ENCODE measurements at places on chromosomes 1 and 21.

GRCh38 chr21:43361493-43362296 lies 65.2 kb downstream of the SIK1 start:
- no peak for DNase-seq

DNA sequence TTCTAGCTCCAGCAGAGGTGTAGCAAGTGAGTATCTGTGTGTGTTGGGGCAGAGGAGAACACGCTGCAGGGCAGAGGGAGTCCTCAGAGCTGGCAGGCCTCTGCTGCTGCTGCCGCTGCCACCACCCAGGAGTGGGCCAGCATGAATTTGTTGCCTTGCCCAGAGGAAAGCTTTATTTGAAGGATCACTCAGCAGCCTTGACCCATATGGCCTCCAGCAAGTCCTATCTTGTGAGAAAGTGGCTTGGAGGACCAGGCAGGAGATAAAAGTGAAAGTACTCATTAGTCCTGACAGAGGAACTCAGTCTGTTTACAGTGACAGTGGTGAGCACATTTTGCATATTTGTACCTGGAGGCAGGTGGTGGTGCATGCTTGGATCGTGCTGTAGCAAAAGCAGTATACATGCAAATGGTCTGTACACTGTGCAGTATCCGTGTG lies 3.1 kb downstream of the TRAF5 start:
- DNase-seq, result no peak

GRCh38 chr1:2352341-2352896 lies 38.9 kb downstream of the MORN1 start:
- no peak for DNase-seq

DNA sequence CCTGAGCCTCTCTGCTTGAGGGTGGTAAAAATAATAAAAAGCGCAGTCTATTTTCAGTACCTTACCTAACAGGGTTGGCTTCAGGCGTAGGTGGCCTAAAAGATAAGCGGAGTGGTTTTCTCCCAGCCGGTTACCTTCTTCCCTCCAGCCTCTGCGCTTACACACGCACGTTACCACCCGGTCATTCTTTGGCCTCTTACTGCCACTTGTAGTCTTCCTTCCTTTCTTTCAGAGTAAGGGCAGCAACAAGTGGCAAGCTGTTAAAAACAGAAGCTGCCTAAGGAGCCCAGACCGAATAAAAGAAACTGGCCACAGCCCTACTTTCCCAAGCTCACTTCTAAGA lies 35.4 kb downstream of the CLCA1 start:
- DNase-seq, result no peak

DNA sequence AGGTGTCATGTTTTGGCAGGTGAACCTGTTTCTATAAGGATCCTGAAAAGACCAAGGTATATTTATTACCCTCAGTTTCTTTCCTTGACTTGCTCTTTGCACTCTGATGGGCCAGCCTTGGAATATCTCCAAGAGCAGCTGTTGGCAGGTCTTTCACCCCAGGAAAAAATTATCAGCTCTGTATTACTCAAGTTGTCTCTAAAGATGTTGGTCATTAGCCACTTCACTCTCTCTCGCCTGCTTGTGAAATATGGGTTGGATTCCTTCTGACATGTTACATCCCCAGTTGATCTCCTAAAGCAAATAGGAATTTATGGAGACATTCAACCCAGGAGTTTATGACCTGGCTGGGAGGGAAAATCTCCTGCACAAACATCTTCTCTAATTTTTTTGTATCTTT lies 85.9 kb downstream of the KCNJ15 start:
- no peak for DNase-seq

DNA sequence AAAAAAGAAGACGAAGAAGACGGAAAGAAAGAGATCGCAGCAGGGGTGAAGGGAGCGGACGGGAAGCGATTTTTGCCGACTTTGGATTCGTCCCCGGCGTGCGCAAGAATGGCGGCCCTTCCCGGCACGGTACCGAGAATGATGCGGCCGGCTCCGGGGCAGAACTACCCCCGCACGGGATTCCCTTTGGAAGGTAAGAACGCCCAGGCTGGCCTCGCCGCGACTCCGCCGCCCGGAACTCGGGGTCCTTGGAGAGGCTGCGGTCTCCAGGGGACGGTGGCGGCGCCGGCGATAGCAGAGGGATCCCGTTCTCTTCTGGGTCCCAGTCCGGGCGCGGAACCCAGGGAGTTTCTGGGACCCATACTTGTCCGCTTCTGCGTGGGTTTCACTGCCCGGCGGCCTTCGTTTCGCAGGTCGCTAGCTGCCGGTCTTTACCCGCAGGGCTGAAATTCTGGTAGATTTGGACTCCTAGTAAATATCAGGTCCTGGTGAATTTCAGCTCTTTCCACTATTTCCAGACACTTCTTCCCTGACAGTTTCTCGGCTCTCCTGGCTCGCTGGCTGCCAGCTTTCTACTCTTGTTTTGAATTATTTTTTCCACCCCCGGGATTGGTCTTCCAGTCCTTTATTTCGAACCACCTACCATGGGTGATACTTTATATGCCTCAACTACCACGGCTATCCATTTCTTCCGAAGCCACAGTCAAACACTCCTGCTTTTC lies 1.0 kb downstream of the PAX7 start:
- DNase-seq, result no peak

- DNase-seq, result no peak
These were observed 451 bp downstream of the ADAMTSL4 start for GRCh38 chr1:150549496-150550221.

GRCh38 chr21:36709030-36709867 lies 10.3 kb downstream of the SIM2 start:
- no peak for DNase-seq

DNA sequence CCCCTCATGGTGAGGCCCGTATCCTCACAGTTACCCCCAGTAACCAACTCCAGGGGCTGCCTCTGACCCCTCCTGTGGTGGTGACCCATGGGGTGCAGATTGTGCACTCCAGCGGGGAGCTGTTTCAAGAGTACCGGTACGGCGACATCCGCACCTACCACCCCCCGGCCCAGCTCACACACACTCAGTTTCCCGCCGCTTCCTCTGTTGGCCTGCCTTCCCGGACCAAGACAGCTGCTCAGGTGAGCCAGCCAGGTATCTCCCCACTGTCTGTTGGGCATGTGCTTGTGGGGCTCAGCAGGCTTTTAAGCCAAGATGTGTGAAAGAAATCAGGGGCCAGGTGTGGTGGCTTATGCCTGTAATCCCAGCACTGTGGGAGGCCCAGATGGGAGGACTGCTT lies 39.9 kb downstream of the ZBTB17 start:
- DNase-seq, result no peak

GRCh38 chr1:72777918-72778317 lies 495.6 kb upstream of the NEGR1 start:
- peak; percentile 4 for DNase-seq

- peak; percentile 52 for DNase-seq
These were observed 801 bp downstream of the TRAF5 start for GRCh38 chr1:211327346-211327921.

DNA sequence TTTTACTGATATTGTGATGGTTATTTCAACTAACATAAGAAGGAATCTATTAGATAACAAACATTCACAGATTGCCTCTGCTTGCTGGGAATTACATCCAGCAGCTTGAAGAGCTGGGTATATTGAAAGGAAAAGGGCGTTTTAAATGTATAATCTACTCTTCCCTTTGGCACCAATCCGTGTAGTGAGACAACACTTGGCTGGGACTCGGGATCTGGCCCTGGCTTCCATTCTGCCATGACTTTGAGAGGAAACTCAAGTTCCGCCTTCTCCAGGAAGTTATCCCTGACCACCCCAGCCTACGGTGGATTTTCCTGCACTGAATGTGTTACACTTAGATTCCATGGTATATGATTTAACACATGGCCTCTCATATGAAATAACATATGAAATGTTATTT lies 86.9 kb upstream of the UBE2U start:
- no peak for DNase-seq

DNA sequence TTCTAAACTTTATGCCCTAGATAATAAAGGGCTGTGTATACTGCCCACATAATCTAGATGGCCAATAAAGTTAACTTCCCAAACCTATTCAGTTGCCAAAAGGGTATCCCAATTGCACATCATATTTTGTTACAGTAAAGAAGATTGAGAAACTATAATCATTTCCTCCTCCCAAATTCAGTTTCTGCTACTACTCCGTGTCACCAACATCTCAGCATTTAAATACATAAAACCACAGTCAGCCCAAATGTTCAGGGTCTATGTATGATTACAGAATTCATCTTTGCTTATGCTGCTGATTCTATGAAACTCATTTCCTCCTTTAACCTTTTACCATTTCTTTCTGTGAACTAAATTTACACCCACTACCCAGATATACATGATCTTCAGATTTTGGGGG lies 28.6 kb downstream of the NRIP1 start:
- DNase-seq, result no peak

Data from renal cortical epithelial cell (primary cell).